ENCODE measurements at places on chromosomes 13 and 19.

DNA sequence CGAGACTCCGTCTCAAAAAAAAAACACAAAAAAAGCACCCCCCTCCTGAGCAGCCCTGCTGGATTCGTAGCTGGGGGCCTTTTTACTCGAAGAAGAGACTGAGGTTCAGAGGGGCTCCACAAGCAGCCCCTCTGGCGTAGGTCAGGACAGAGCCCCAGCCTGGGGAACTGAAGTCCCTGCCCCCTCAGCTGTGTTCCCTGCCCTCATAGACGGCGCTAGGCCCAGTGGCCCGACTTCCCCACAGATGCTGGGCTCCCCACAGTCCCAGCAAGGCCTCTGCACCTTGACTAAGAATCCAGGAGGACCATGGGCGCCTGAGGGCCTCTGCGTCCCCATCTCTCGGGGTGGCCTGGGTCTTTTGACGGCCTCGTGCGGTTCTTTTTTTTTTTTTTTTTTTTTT is 1.1 kb upstream of the MISP start:
- DNase-seq = no peak

GRCh38 chr13:75324413-75324940 is 157.5 kb downstream of the TBC1D4 start:
- DNase-seq = no peak

GRCh38 chr13:38213314-38213713 is 136.3 kb upstream of the UFM1 start:
- DNase-seq = no peak

- no peak for DNase-seq
Observed at GRCh38 chr13:103140001-103140671, 73.9 kb upstream of the SLC10A2 start.

GRCh38 chr13:80590551-80590950 is 249.6 kb upstream of the SPRY2 start:
- DNase-seq = no peak

DNA sequence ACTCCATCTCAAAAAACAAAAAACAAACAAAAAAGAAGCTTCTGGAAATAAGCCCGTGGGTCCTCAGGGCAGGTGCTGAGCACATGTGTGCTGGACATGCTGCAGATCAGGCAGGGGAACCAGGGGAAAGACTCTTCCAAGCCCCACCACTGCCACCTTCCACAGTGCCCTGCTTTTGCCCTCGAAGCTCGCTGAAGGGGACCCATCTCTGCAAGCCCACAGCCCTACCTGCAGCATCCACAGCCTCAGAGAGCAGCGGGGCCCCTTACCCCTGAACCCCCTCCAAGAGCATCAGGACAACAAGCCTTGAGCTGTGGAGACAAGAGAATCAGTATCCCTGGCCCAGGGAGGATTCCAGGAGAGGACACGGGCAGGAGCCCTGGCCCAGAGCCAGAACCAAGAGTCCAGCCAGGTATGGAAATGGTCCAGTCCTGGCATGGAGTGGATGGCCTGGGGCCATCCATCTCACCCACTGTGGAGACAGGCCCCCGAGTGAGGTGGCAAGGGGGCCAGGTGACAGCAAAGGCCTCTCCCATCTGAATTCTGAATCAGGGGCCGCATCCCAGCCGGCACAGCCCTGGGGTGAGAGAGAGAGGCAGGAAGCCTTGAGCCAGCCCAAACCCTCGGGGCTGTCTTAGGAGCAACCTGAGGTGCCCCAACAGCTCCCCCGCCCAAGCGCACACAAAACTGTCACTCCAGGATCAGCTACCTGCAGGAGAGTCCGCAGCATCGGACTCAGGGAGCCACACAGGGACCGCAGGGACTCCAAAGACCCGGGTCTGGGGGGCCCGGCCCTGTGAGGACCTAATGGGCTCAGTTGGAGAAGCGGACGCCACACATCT is 51.8 kb upstream of the TPM4 start:
- DNase-seq = no peak

GRCh38 chr13:109055850-109056249 is 426.4 kb downstream of the MYO16 start:
- no peak for DNase-seq

DNA sequence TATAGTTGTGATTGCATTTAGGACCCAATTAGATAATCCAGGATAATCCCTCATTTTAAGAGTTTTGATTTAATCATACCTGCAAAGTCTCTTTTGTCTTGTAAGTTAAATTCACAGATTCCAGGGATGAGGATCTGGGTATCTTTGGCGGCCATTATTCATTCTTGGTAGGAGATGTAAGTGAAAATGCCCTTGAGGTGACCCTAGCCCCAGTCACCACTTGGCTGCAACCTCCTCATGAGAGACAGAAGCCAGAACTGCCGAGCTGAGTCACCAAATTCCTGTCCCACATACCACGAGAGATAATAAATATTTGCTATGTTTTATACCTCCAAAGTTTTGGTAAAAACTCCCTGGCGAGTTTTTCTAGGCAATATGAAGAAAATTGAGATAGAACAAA is 389.4 kb downstream of the RFC3 start:
- DNase-seq = no peak

GRCh38 chr13:99053636-99054233 is 75.9 kb upstream of the DOCK9 start:
- DNase-seq = no peak

GRCh38 chr19:14347999-14348889 is 33.0 kb upstream of the ADGRE5 start:
- DNase-seq = peak; percentile 84

GRCh38 chr19:391207-391557 is 17.8 kb downstream of the C2CD4C start:
- DNase-seq = peak; percentile 22

GRCh38 chr13:25292301-25292700 is 5.0 kb upstream of the MTMR6 start:
- DNase-seq = no peak

GRCh38 chr13:71877256-71877653 is 10.3 kb upstream of the DACH1 start:
- DNase-seq = no peak

DNA sequence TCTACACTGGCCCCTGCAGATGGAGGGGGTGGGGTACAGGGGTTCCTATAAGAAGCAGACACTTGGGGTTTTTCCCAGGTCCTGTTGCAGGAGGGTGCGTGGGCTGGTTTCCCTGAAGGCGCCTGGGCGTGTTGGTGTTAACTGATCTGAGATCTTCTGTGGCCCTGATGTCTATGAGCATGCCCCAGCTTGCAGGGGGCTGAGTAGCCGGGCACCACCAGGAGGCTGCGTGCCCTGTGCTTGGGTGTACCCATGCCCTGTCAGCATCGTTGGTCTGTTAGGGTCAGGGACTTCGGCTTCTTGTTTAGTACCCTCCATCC is 45.3 kb downstream of the CAPN12 start:
- no peak for DNase-seq

DNA sequence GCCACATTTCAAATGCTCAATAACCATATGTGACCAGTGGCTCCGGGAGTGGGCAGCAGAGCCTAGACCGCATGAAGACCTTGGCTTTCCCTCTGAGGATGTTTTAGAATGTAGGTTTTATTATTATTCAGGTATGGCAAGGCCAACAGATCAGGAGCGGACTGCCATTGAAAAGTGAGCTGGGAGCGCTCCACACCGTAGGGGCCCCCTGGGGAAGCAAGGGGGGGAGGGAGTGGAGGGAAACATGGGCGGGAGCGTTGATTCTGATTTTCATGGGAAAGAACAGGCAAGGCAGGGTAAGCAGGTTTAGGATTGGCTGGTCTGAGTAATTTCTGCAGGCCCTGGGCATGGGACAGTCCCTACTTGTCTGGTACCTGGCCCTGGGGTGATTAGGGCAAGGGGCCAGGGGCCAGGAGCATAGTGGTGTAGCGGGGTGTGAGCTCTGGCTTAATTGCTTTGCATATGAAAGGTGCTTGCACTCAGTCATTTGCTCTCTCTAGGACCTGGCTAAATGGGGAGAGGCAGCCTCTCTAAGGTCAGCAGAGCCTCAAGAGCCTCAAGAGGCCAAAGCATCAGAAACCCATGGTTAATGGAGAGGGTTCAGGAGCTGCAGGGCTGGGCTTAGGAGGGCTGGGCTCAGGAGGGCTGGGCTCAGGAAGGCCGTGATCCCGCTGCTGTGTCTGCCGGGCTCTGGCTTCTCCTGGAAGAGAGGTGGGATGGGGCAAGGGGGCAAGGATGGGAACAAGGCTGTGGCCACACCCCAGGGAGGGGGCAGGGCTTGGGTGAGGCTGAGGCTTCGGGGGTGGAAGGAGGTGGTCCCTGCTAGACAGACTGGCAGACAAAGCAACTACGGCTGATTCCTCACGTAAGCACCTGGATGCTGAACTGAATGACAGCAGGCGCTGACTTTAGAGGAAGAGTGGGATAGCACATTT is 82.0 kb upstream of the WASF3 start:
- DNase-seq = no peak

GRCh38 chr19:13215572-13216380 is 65.6 kb downstream of the IER2 start:
- DNase-seq = no peak

- peak; percentile 61 for DNase-seq
Observed at GRCh38 chr19:1513499-1514294, 878 bp upstream of the ADAMTSL5 start.

DNA sequence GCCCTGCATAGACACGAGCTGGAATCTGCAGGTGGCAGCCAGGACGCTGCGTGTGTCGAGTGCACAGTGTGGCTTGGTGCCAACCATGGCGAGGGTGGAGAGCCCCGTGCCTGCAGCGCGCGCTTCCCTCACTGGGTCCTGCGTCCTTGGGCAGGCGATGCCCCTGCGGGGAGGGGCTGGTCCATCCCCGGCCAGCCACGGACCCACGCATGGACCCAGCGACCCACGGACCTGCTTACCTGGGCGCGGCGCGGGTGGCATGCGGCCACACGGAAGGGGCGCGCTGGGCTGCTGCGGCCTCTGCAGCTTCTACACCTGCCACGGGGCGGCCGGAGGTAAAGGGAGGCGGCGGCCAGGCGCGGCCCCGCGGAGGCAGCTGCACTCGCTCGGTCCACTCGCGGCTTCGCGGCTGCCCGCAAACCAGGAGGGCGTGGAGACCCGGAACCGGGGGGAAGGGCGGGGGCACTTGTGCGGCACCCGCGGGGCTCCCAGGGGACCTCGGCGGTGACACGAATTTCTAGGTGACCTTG is 569 bp upstream of the MCF2L start:
- no peak for DNase-seq

DNA sequence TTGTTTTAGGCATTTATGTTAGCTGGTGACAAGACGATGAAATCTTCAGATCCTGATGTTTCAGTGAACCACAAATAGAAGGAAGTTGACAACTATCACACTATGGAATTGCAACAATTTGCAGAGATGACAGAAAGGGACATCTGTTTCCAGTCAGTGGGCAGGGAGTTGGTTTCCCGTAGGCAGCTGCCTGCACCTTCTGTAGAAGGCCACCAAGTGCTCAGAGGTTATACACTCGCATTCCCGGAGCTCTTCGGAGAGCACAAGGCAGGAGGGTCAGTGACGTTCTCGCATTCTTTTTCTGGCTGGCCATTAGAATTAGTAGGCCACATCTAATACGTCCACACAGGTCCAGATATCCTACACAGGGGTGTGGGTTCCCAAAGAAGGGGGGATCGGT is 129.4 kb downstream of the SHISA2 start:
- no peak for DNase-seq

DNA sequence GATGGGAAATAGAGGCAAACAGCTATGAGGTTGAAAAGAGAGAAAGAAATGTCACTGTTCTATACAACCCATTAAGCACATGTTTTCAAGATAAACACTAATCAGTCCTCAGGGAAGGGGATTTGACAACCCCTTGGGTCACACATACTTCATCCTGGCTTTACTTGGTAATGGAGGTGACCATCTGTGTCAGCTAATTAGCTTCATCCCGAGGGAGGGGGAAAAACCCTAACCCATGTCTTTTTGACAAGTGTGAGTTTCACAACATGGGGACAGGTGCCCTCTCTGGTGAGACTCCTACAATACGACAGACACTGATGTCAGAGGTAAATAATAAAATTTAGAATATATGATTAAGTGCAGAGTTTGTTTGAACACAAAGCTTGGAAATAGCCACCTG is 43.1 kb downstream of the ZNF611 start:
- no peak for DNase-seq

DNA sequence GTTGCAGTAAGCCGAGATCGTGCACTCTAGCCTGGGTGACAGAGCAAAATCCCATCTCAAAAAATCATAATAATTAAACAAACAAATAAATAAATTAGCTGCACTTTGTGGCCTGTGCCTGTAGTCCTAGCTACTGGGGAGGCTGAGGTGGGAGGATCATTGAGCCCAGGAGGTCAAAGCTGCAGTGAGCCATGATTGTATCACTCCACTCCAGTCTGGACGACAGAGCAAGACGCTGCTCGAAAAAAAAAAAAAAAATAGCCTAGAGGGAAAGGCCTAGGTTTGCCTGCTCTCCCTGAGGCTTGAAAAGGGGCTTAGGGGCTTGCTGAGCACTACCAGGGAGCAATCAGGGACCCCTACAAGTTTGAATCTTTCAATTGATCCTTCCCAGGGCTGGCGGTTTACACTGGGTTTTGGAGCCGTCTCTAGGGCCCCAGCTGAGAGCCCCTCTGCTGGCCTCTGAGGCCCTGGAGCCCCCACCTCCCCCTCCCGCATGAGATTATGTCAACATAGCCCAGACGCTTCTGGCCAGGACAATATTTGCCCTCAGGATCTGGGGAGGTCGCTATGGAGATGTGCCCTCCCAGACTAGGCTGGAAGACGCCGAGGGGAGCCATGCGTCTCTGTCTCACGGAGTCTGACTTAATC is 10.4 kb upstream of the GIPR start:
- no peak for DNase-seq

GRCh38 chr19:58330458-58330857 is 3.7 kb downstream of the ZSCAN22 start:
- DNase-seq = no peak

DNA sequence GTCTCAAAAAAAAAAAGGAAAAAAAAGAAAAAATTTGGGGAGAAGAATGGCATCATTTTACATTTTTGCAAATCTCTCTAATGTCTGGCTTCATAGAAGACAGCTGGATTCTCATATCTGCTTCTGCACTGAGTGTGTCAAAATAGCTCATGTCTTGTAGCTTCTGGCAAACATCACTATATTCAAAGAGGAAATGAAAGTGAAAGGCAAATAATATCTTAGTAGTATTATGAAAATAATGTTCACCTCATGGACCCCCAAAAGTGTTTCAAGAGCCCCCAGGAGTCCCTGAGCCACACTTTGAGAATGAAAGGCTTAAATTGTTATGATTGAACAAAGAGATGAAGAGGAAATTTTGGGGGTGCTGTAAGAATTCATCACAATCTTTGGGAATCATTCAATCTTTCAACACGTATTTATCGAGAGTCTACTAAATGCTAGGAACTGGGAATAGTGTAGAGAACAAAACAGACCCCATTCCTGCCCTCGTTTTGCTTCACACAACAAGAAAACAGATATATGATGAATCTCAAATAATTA is 1.2 kb upstream of the SLC6A16 start:
- no peak for DNase-seq

- DNase-seq = no peak
Observed at GRCh38 chr13:80166352-80166751, 174.6 kb downstream of the SPRY2 start.

DNA sequence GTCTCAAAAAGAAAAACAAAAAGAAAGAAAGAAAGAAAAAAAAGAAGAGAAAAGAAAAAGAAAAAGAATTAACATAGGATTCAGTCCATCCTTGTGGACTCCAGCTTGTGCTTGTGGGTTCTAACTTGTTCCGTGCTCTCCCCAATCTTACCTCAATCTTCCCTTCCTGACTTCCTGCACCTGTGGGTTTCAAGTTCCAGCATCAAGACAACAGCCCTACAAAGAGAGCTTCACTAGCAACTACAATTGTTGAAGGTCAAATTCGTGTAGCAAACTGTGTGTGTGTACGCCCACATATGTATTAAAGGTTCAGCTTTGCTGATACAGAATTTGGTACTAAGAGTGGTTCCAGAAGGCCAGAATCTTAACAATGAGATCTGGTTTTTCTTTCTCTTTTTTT is 25.3 kb downstream of the FXYD5 start:
- DNase-seq = no peak
